Islet precursor cell (in vitro differentiated cells): ENCODE measurements at places on chromosomes 2 and 18.

- DNase-seq: peak; percentile 41
These were observed 217.9 kb upstream of the RAB6C start for GRCh38 chr2:129761569-129762021.

DNA sequence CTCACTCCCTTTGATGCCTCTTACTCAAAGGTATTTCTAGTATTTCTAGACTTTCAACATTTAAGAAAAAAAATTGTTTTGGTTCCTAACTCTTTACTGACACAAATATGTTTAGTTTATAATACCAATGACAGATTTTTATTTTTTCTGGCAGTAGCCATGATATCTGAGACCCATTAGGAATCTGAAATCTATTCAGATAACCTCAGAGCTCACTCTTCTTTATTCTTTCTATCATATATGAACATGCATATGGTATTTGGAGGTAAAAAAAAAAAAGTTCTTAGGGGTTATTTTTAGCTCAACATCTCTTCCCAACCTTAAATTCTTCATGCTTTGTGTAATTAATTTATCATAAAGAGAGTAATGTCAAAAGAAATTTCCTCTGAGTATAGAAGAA lies 465.5 kb downstream of the CDH2 start:
- no peak for DNase-seq

DNA sequence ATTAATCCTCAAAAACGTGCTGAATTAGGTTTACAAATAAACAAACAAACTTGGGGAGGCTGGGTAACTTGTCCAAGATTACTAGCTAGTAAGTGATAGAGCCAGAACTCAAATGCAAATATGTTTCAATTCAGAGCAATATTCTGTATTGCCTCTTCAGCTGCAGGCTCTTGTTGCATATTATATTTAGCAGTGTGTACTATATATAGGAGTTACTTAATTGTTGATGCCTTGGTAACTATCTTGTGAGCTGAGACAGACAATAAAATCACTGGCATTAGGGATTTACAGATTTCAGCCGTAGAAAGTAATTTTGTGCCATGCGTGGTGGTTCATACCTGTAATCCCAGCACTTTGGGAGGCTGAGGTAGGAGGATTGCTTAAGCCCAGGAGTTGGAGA lies 10.2 kb upstream of the ANKRD12 start:
- DNase-seq: no peak

- DNase-seq: no peak
These were observed 128.6 kb upstream of the ZSWIM2 start for GRCh38 chr2:186977433-186978045.
